ENCODE measurements at places on chromosomes 1 and 21. TPM values are rescaled to one million over a fixed set of nuclear protein-coding genes. Genes with fewer than 3 reads are reported as not detected.

Gene PLA2G2D
- not detected for polyA plus RNA-seq

DNA sequence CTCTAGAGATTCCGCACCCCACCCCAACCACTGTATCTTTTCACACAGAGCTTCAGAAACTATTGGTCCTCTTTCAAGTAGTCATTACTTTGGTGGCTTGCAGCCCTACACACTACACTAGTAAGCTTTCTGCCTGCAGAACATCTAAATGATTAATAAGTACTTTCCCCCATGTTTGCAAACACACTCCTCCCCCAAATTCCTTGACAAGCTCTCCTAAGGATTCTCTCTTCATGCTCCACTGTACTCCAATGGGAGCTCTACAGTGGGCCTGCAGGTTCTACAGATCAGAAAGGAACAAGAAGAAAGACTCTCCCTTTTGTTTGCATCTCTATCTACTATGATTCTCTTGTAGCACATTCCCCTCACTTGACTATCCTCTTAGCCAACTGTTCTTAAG is 16.3 kb upstream of the NUF2 start:
- DNase-seq: peak; percentile 2

- DNase-seq: no peak
Measured at GRCh38 chr21:45821998-45822397, 159.6 kb upstream of the COL6A1 start.

- DNase-seq: peak; percentile 36
Measured at GRCh38 chr1:99737016-99737415, 29.4 kb downstream of the FRRS1 start.

Measured in renal pelvis (tissue), 12 donors.